ENCODE measurements at places on chromosomes 7 and 10. TPM values are rescaled to one million over a fixed set of nuclear protein-coding genes. Genes with fewer than 3 reads are reported as not detected.

DNA sequence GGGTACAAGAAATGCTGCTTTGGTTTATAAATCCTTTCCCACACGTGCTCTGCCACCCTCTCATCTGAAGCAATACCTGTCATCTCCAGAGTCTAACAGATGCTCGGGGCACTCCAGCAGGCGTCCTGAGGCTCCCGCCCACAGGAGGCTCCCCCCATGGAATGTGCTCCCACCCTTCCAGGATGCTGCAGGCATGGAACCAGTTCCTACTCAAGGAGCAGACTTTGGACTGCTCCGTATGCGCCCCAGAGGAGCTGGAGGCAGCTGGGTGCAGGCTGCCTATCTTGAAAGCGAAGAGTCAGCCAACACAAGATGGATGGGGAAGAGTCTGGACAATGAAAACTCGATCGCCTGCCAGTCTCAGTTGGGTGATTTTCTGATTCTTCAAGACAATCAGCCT, 75.4 kb downstream of the VOPP1 start:
- no peak for DNase-seq

DNA sequence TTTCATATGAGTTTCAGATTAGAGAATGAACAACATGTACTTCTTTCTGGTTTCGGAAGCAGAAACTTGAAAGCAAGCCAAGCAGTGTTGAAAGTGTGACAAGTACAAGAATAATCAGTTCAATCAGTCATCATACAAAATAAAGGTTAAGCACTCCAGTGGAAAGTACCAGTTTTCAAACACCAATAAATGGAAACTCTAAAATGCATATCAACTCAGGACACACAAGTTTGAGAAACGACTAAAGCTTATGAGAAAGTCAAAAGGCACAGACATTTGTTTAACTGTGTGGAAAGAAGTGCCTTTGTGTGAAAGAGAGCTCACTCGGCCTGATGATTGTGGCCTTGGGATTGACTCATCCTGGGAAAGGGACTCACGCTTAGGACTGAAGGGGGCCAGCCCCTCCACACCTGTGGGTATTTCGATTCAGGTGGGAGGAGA, 60.6 kb upstream of the AKR1C1 start:
- DNase-seq = no peak

DNA sequence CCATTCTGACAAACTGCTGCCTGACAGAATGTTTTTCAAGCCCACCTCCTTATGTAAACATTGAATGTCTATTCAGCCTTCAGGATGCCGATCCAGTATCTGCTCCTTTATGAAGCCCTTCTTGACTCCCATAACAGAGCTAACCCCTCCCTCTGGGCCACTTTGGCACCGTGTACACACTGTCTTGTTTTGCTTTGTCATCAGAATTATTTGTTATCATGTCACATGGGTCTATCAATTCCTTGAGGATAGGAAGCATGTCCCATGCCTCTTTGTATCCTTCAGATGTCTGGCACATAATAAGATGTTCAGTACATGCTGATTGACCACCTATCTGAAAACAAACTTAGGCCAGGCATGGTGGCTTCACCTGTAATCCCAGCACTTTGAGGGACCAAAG, 92.3 kb downstream of the PRLHR start:
- no peak for DNase-seq

GRCh38 chr7:135692055-135692454, 29.7 kb downstream of the STMP1 start:
- DNase-seq = no peak

DNA sequence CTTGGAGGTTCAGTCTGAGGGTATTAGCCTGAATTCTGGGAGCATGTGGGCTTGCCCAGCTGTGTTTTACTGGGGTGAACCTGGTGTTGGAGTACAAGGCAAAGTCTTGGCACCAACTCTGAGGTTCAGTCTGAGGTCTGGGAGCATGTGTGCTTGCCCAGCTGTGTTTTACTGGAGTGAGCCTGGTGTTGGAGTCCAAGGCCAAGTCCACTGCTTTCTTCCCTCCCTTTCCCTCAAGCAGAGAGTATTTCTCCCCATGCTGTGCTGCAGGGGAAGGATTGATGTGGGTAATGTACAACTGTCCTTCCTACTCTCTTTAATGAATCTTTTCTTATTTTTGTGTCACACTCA, 236.1 kb downstream of the NXPH1 start:
- DNase-seq = no peak

- no peak for DNase-seq
Observed at GRCh38 chr10:35172574-35172973, 45.9 kb downstream of the CREM start.

- DNase-seq = no peak
Observed at GRCh38 chr7:127900732-127901685, 130.2 kb downstream of the LRRC4 start.

DNA sequence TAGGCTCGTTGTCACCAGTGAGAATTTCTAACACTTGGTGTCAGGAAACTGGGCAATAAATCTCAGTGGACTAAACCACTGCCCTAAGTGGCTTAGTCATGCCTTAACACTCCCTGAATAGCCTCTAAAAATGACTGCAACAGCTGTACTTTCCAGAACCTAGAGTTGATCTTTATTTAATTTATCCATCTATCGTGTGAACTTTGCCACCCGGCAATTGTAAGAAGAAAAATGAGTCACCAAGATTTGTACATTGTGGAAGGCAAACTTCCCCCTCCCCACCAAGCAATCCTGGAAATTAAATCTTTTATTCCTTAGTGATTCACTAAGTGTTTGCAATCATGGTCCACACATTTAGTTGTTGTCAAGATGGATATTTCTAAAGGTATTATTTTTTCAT, 47.1 kb downstream of the NXPH1 start:
- DNase-seq = no peak

DNA sequence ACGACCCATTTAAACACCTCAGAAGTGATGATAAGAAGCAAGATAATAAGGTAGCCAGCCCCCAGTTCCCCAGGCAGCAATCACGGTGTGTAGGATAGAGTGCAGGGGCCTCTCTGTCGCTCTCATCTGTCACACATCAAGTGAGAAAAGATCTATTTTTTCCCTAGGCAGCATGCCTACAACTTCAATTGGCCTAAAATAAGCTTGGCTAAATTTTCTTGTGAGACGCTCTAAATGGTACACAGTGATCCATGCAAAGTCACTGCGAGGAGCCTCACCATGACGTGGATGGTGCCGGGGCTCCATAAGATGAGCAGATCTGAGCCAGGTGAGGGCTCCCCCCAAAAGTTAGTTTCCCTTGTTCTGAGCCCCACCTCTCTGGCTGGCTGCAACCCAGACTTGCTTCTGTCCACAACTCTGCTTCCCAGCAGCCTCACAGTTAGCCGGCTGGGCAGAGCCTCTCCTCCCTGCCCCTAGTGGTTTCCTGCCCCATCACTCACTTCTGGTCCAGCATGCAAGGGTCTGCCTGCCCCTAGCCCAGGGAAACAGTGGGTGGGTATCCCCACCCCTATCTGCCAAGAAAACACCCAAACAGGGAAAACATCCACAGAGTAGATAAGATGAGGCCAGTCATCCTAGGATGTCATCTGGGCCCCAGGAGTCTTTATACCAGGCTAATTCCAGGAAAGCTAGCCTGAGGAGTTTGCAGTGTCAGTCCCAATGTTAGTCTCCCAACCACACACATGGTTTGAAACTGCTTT, 342.1 kb downstream of the GRID1 start:
- DNase-seq = no peak

DNA sequence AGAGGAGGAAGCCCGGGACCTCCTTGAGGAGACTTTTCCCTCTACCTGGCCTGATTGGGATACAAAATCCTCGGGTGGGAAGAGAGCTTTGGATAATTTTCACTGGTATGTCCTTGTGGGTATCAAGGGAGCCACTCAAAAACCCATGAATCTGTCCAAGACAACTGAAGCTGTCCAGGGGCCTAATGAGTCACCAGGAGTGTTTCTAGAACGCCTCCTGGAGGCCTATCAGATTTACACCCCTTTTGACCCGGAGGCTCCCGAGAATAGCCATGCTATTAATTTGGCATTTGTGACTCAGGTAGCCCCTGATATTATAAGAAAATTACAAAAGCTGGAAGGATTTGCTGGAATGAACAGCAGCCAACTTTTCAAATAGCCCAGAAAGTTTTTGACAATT, 38.6 kb downstream of the ZNF25 start:
- no peak for DNase-seq

- no peak for DNase-seq
Observed at GRCh38 chr10:70992436-70992835, 104.1 kb upstream of the PCBD1 start.

DNA sequence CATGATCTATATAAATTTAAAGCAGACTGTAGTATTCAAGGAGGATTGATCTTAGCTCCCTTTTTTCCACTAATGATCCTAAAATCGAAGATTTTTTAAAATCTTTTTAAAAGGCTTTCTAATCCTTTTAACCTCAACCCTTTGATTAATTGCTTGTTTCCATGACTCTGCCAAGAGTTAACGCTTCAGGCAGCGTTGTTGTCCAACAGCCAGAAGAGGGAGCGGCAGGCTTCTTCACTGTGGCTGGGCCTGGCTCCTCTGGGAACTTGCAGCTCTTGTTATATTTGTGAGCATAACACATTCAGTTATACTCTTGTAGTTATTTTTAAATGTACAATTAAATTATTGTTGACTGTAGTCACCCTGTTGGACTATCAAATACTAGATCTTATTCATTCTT, 26.3 kb downstream of the CRCP start:
- DNase-seq = no peak

- no peak for DNase-seq
Observed at GRCh38 chr10:78766603-78767002, 302.2 kb upstream of the ZMIZ1 start.

- DNase-seq = no peak
Observed at GRCh38 chr7:130505753-130506152, 13.9 kb downstream of the MEST start.

DNA sequence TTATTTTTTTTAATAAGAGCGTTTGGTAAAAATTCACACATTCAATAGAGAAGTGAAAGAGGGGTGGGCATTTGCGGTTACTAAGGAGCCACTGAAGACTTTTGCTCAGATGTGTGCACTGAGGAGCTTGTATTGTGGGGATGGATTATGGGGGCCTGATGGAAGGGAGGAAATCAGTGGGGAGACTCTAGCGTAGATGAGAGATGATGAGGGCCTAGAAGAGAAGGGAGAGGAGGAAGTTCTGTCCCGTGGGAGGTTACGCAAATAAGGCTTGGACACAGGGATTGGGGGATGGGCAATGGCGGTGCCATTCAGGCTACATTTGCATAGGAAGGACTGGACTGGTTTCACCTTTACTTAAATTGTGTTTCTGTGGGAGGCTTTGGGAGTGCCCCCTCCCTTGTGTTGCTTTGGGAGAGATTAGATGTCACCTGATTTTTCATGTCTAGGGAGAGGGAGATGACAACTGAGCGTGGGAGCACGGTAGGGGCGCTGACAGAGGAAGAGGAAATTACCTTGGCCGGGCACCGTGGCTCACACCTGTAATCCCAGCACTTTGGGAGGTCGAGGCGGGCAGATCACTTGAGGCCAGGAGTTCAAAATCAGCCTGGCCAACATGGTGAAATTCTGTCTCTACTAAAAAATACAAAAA, 2.2 kb upstream of the HIP1 start:
- DNase-seq = no peak

DNA sequence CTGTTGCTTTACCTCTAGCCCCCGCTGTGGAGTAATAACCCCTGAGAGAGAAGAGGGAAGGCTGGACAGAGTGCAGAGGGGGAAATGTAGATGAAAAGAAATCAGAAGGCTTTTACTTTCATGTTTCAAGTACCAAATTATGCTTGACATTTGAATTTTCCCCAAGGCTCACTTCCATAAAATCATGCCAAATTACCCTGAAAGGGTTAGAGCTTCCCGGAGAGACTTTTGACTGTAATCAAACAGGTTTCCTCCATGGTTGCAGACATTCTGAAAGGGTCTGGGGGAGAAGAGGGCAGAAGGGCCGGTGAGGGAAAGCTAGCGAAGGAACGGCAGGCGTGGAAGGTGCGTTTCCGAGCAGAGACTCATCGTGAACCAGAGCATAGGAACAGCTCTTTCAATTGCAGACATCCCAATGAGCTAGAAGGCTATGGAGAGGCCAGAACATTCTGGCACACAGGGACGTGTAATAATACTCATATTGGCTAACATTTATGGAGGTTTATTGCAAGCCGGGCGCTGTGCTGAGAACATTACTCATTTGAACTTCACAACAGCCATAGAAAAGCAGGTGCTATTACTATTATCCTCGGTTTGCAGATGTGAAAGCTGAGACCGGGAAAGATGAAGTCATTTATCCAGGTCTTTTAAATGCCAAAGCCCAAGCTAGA, 620.8 kb upstream of the AUTS2 start:
- no peak for DNase-seq

DNA sequence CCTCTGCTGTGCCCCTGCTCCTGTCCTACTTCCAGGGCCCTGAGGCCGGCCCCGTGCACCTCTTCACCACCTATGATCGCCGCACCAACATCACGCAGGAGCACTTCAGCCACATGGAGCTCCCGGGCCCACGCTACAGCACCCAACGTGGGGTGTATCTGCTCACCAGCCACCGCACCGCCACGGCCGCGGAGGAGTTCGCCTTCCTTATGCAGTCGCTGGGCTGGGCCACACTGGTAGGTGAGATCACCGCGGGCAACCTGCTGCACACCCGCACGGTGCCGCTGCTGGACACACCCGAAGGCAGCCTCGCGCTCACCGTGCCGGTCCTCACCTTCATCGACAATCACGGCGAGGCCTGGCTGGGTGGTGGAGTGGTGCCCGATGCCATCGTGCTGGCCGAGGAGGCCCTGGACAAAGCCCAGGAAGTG, 1.8 kb downstream of the RBP3 start:
- no peak for DNase-seq

DNA sequence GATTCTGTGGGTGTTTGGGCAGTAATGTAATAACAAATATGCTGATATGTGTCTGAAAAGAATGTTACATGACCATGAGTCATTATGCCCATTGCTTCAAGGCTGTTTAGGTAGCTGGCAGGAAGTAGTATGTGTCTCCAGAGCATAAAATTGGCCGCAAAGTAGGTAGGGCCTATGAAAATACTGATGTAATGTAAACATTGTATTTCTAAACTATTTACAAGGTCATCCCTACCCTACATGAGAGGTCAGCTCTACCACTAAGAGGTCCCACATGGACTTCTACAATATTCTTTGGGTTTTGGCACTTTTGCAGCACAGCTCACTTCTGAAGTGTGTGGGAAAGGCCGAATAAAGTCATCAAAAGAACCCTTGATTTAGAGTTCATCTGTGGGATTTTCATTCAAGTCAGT, 301.9 kb downstream of the AHR start:
- no peak for DNase-seq

- DNase-seq = no peak
Observed at GRCh38 chr10:80579849-80580637, 42.3 kb downstream of the SH2D4B start.

- DNase-seq = no peak
Observed at GRCh38 chr10:132117636-132118190, 52.0 kb downstream of the JAKMIP3 start.

The COL1A2 gene
- polyA plus RNA-seq = 49.1 TPM

The PALD1 gene
- 1.1 TPM for polyA plus RNA-seq

The ACTL6B gene
- not detected for polyA plus RNA-seq

The RASA4B gene
- polyA plus RNA-seq = 0.62 TPM

The MYL10 gene
- polyA plus RNA-seq = not detected

The IDE gene
- 9.4 TPM for polyA plus RNA-seq

The LAMB1 gene
- 12.6 TPM for polyA plus RNA-seq

The ABHD11 gene
- polyA plus RNA-seq = 7.4 TPM

The MYH16 gene
- polyA plus RNA-seq = not detected

The MKI67 gene
- 0.50 TPM for polyA plus RNA-seq

The MOGAT3 gene
- polyA plus RNA-seq = 7.9 TPM

The KLLN gene
- 0.21 TPM for polyA plus RNA-seq

Measured in liver (tissue), 10 donors.